ENCODE measurements at places on chromosomes 2 and 18. TPM values are rescaled to one million over a fixed set of nuclear protein-coding genes. Genes with fewer than 3 reads are reported as not detected.

Gene CDH7
- total RNA-seq: not detected

Gene TEKT4
- total RNA-seq: not detected

Gene VWA3B
- not detected for total RNA-seq

Gene TWSG1
- total RNA-seq: 39.0 TPM

Gene MARCHF4
- not detected for total RNA-seq

Gene CHRND
- not detected for total RNA-seq

Gene DUSP19
- 10.3 TPM for total RNA-seq

Gene ILKAP
- total RNA-seq: 29.2 TPM

Gene THADA
- total RNA-seq: 15.4 TPM

Gene ELP2
- 91.0 TPM for total RNA-seq

Gene ADD2
- 14.8 TPM for total RNA-seq

Gene SOWAHC
- total RNA-seq: 26.9 TPM

Gene HK2
- total RNA-seq: 45.6 TPM

Gene ANKRD62
- total RNA-seq: not detected

Gene WNT10A
- 6.5 TPM for total RNA-seq

Gene SP5
- total RNA-seq: 1.8 TPM

Gene GKN1
- total RNA-seq: not detected

Gene ERICH2
- total RNA-seq: not detected

Gene GAL3ST2
- total RNA-seq: not detected

Gene OTOS
- total RNA-seq: not detected

Gene TIMM21
- 31.9 TPM for total RNA-seq

Gene WDR35
- 4.4 TPM for total RNA-seq

Gene CXCR2
- not detected for total RNA-seq

Gene ALK
- total RNA-seq: not detected

Gene ZFP36L2
- 0.41 TPM for total RNA-seq

Gene RBM43
- 7.6 TPM for total RNA-seq

Gene SERPINB7
- total RNA-seq: 3.4 TPM

Gene HOXD4
- total RNA-seq: not detected

Gene ANKRD30BL
- total RNA-seq: not detected

Gene PHOSPHO2
- 7.5 TPM for total RNA-seq

Gene TRAK2
- total RNA-seq: 5.9 TPM

Gene ZSCAN30
- total RNA-seq: 2.5 TPM

Gene KIDINS220
- total RNA-seq: 17.8 TPM

Gene UGT1A8
- total RNA-seq: 0.87 TPM

Gene VAPA
- total RNA-seq: 399 TPM

Gene CTAGE1
- total RNA-seq: not detected

Gene CFAP53
- total RNA-seq: 0.64 TPM

Gene NCKAP5
- 3.4 TPM for total RNA-seq

Gene EVX2
- not detected for total RNA-seq

Gene POLR1A
- total RNA-seq: 13.5 TPM

Gene RIT2
- total RNA-seq: not detected

Gene CRYGD
- not detected for total RNA-seq

Gene FOXD4L1
- not detected for total RNA-seq

Gene SIX2
- total RNA-seq: 7.3 TPM

Gene COL4A3
- 3.9 TPM for total RNA-seq

Gene PID1
- 3.6 TPM for total RNA-seq
